Left ventricle myocardium inferior (tissue), 1 donor: ENCODE measurements at places on chromosomes 2 and 18. TPM values are rescaled to one million over a fixed set of nuclear protein-coding genes. Genes with fewer than 3 reads are reported as not detected.

DNA sequence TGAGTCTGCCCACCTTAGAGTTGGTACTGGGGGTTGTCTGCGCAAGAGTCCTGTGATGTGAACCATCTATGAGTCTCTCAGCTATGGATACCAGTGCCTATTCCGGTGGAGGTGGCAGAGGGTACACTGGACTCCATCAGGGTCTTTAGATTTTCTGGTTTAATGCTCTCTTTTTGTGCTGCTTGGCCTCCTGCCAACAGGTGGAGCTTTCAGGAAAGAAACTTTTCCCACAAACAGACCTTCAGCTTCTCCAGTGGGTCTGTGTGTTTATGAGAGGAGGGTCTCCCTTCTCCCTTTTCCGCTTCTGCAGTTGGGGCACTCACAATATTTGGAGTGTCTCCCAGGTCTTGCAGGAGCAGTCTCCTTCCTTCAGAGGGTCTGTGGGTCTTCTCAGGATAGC, 1721.9 kb upstream of the SLC39A10 start:
- H3K36me3 ChIP-seq, result no peaks in the 10 kb centered on the region
- H3K4me1 ChIP-seq, result no peaks in the 10 kb centered on the region
- no peak overlapping the region for H3K4me3 ChIP-seq

DNA sequence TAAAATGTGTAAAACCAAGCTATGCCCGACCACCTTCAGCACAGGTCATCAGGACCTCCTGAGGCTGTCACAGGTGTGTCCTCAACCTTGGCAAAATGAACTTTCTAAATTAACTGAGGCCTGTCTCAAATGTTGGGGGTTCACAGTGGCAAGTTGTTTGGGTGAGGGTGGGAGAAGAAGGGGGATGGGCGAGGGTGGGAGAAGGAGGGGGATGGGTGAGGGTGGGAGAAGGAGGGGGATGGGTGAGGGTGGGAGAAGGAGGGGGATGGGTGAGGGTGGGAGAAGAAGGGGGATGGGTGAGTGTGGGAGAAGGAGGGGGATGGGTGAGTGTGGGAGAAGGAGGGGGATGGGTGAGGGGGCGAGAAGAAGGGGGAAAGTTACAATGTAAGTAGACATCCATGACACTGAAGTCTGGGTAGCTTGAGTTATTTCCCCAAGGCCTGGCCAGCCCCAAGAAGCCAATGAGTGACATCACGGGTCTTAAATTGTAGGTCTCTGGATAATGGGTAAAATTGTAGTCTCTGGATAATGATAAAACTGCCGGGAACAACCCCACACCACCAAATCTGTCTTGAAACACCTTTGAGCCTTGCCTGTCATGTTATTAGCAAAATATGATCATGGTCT, 56.3 kb downstream of the TIMM21 start:
- no peaks in the 10 kb centered on the region for H3K36me3 ChIP-seq
- H3K4me1 ChIP-seq, result no peaks in the 10 kb centered on the region
- no peaks in the 10 kb centered on the region for H3K27me3 ChIP-seq
- DNase-seq, result no peak

DNA sequence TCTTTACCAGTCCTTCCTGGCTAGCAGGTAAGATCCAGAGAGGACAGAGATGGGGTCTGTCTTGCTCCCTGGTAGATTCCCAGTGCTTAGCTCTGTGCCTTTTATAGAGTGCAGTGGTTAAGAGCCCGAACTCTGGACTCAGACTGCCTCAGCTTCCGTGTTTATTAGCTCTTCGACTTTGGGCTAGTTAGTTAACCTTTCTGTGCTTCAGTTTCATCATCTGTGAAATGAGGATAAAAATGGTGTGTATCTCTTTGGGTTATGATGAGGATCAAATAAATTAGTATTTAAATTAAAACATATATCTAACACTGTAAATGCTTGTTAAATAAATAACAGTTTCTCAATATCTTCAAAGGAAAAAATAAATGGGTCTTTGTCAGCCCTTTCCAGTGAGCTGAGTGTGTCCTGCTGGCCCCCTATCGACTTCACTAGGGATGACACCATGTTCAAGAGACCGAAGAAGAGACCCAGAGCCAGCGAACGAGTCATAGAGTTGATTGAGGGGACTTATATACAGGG, 38.2 kb downstream of the CERS6 start:
- DNase-seq, result no peak
- no peaks in the 10 kb centered on the region for H3K36me3 ChIP-seq
- no peaks in the 10 kb centered on the region for H3K27me3 ChIP-seq
- peaks cover 48% of the 10 kb centered on the region for H3K4me1 ChIP-seq
- no peak overlapping the region for H3K27ac ChIP-seq

The CLASP1 gene
- 60.1 TPM for total RNA-seq

- H3K36me3 ChIP-seq, result no peaks in the 10 kb centered on the region
- H3K27me3 ChIP-seq, result no peaks in the 10 kb centered on the region
- H3K4me1 ChIP-seq, result no peaks in the 10 kb centered on the region
- no peak overlapping the region for H3K4me3 ChIP-seq
- no peak overlapping the region for H3K27ac ChIP-seq
Measured at GRCh38 chr18:26421503-26421902, 126.8 kb downstream of the KCTD1 start.

GRCh38 chr2:196479350-196479749, 160.2 kb upstream of the CCDC150 start:
- H3K4me3 ChIP-seq, result no peak overlapping the region
- H3K27me3 ChIP-seq, result no peaks in the 10 kb centered on the region
- H3K27ac ChIP-seq, result no peak overlapping the region
- H3K4me1 ChIP-seq, result peaks cover 61% of the 10 kb centered on the region
- no peaks in the 10 kb centered on the region for H3K36me3 ChIP-seq
